ENCODE measurements at places on chromosomes 1 and 21.
A peak's percentile ranks its signal among the peaks of the same experiment; 100 is the strongest.

DNA sequence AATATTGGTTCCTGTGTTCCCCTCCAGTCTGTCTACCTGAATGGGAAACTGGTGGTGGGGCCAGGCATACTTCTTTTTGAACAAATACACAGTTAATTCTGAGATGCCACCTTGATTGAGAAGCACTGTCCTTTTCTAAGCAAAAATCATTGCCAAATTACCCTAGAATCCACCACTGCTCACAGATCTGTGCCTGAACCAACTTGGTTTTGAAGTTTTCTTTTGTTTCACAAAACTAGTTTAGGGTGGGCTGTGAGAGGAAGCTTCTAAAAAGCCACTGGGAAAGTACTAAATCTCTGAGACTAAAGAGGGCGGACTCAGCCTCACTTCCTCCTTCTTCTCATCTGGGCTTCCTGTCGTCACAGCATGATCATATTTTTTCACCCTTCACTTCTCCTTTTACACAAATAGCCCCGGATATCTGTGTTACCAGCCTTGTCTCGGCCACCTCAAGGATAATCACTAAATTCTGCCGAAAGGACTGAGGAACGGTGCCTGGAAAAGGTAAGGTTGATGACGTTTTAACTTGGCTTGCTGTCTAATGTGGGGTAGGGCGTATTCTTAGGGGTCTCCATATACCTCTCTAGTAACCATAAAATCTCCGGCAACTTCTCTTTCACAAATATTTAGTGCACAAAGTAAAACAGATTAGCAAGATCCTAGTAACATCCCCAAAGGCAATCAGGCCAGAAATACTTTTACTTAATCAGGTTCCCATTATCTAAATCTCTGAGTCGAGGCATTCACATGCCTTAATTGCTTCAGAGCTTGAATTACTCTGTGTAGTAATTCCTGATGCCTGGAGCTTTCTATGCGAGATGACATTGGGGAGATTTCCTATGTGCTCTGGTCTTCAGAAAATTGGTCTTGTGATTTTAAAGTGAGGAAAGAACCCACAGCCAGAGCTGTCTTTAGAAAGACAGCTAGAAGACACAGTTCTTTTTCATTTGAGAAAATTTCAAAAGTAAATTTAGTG lies at the start of gene CD53:
Gene CD53, plus strand, starts transcription at position 404 of the 976 bp plus-strand sequence. CDS start 18,261 bp downstream, outside the sequence.
- DNase-seq = peak; percentile 62

- no peak for DNase-seq
Observed at GRCh38 chr1:92826792-92827191, 5.0 kb upstream of the RPL5 start.

GRCh38 chr1:17045634-17046333 lies 8.0 kb downstream of the SDHB start:
- peak; percentile 54 for DNase-seq

GRCh38 chr1:67738401-67738800 lies 53.4 kb downstream of the GADD45A start:
- no peak for DNase-seq

GRCh38 chr1:93732514-93732913 lies 50.9 kb upstream of the BCAR3 start:
- no peak for DNase-seq

DNA sequence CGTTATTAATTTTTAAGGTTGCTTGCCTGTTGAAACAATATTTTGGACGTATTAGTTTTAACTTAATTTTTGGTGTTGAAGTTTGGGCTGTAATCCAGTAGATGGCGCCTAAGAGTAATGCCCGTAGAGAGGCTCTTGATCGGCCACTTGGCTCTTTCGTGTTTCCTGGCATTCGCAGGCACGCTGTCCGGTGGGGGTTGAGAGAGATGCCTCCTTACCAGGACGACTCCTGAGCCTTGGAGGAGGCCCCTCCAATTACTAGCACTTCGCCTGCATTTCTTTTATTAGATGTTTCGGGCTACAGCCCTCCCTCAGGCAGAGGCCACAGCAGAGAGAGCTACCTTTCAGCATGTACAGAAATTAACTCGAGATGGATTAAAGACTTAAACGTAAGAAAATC lies 12.0 kb downstream of the OR2M4 start:
- no peak for DNase-seq

- DNase-seq = no peak
Observed at GRCh38 chr1:14713077-14713476, 114.6 kb downstream of the KAZN start.

DNA sequence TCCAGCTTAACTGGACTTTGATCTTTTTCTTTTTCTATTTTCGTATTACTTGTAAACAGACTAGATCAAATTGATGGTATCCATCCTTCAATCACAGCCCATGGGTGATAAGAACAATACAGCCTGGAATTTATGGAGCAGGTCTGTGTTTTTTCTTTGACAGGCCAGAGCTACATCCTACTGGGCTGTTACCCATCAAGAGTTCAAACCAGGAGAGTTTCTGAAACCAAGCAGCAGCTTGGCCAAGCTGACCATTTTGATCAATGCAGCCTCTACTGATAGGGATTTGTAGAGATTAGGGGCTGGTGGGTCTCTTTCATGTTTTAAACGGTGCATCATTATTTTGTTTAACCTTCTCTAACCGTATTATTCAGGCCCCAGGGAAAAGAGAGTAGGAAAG lies 24.3 kb upstream of the CCDC190 start:
- no peak for DNase-seq

- DNase-seq = no peak
Observed at GRCh38 chr21:40080385-40080784, 213.1 kb downstream of the PCP4 start.

DNA sequence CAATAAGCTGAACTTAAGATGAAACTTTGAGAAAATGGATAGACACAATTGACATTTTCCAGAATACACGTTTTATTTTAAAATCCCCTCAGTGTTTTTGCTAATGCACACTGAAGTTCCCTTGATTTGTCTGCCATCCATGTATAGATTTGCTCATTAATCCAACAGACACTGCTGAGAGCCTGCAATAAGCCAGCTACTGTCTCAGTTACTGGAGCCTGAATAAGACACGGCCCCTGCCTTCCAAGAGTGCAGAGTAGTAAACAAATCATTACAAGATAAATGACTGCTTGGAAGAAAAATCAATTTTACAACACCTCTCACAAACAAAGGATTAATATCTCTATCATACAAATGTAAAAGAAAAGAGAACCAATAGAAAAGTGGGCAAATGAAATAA lies 130.1 kb downstream of the TLR5 start:
- no peak for DNase-seq

DNA sequence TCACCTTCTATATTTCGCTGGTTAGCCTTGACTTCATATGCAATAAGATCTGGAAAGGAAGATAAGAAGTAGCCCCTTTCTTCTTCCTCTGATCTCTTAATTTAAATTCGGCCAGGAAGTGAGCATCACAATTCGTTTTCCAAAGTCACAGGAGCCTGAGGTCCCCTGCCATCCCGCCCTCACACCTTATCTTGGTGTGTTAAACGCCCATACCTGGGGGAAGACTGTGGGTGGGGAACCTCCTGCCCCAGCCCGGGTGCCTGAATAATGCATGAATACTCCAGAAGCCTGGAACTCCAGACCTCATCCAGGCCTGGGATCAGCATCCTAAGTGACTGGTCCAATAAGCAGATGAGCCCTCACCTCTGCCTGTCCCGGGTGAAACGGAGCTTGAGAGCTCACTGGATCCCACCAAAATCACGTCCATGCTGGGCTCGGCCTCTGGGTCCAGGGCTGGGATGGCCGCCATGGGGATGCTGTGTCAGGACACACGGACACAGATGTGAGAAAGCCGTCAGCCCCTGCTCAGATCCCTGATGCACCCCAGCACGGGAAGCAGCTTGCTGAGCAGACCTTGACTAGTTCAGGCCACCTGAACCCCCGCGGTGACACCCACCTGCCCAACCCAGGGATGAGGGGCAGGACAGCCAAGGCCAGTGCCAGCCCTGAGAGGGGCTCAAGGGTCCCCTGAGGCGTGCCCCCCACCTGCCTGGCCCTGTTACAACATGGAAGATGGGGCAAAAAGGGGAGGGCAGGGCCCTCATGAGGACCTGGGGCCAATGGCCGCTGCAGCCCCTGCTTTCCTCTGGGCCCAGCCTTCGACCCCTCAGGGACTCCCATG lies 686 bp downstream of the DNMT3L start:
- no peak for DNase-seq

DNA sequence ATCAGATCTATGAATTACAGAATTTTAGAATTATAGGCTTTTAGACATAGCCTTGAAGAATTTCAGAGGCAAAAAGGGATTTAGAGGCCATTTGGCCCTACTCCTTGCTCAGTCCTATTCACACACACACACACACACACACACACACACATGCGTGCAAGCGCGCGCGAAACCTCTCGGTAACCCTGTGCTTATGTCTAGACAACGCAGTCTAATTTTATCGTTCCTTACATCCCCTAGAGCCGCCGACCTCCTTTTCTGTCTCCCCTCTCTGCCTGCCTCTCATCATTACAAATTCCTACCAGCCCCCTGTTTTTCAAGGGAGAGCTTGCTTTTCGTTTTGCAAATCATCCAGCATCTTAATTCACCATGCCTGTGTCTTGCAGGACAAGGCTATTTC lies 252.1 kb downstream of the FOXD2 start:
- DNase-seq = no peak

DNA sequence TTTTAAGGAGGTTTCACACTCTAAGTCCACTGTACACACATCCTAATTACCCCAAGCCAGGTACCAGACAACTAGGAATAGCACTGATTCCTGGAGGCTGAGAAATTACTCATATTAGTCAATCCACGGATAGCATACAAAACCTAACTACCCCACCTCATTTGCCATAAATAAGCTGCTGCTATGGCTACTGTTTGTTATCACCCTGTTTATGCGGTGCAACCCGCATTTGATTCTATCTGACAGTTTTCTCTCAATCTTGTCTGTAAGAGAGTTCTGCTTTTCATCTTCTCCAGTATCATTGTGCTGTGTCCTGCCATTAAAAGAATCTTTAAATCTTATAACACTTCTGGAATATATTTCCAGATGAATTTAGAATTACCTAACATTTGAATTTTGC lies 1496.5 kb downstream of the PLA2G4A start:
- DNase-seq = no peak

DNA sequence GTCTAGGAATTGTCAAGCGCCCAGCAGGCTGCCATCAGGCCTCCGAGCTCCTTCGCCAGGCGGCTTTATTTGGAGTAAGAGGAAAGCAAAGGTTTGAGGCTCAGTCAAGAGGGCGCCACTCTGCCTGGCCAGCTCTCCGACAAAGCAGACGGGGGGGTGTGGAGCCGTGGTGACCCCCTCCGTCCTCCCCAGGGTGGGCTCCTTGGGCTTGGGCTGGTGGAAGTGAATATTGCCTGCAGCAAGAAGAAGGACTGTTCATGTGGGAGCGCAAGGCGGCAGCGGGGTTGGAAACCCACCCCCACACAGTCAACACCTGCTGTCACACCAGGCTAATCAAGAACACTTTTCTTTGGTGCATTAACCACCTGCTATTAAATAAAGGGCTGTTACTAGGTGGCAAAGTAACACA lies 14.6 kb downstream of the EPHX1 start:
- DNase-seq = no peak

DNA sequence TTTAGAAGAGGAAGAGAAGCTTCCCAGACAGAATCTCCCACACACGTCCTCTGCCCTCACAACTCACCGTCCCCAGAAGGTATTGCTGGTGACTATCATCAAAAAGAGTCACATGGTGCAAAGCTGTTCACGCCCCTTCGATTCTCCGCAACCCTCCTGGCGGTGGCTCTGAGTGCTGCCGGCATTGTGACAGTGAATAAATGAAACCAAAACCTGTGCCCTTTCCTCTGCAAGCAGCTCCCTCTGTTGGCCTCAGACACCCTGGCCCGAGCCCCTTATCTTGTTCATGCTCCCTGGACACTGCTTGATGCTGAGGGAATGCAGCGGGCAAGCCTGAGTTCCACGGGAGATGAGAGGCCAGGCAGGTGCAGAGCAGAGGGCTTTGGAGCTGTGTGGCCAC lies 510.3 kb downstream of the NPHP4 start:
- peak; percentile 38 for DNase-seq

DNA sequence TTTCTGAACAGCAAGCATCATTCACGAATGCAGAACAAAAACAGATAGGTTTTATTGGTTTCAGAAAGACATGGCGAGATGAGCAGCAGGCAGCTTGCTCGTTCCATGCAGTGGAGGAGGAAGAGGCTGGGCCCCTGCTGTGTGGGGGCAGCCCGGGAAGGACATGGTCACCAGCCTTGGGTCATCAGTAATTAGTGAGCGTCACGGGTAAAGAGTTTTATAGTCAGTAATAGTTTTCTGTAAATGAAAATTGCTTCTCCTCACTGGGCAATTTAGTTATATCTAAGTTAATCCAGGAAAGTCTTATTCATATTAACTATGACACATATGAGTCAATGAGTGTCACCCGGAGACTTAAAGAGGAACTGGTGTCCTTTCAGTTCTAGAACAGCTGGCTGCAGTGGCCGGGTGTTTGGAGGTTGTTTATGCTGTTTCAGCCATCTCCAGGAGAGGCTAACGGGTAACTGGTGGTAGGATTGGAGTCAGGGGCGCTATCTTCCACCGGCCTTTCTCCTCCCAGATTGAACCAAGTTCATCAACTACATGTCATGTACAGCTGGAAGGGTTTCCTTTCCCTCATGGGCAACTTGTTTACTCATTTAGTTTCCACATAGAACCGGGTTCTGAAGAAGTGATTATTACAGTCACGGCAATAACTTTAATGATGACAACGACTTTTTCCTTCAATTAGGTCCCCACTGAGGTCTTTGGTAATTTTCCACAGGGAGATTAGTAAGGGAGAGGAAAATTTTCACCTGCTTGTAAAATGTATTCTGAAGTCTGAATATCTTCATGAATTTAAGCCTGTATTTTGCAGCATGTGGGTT lies 34.6 kb upstream of the SLC45A1 start:
- no peak for DNase-seq

GRCh38 chr1:4551706-4552105 lies 102.7 kb upstream of the AJAP1 start:
- DNase-seq = no peak

- no peak for DNase-seq
Observed at GRCh38 chr1:117826540-117827078, 102.8 kb downstream of the GDAP2 start.

DNA sequence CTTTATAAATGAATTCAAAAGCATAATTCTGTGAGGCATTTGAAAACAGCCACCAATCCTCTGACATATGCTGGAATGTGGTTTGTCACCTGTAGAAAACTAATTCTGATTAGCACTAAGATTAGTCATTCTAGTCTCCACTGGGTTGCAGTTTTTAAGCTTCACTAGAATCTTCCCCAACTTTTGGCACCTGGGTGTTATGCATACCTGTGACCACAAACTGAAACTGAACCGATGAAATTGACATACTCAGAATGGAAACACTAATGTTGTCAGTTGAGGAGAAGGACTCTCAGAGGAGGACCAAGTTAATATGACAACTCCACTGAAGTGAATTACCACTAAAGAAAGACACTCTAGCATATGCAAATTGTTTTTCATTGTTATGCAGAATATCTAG lies 285.8 kb upstream of the NEGR1 start:
- DNase-seq = no peak

All from T-cell (primary cell).